ENCODE measurements at places on chromosomes 7 and 10. TPM values are rescaled to one million over a fixed set of nuclear protein-coding genes. Genes with fewer than 3 reads are reported as not detected.

The CDNF gene
- 0.28 TPM for polyA plus RNA-seq

The NPSR1 gene
- polyA plus RNA-seq = not detected

The ZNF277 gene
- polyA plus RNA-seq = 20.0 TPM

The ARHGEF35 gene
- 0.64 TPM for polyA plus RNA-seq

The CAV1 gene
- polyA plus RNA-seq = not detected

The VIPR2 gene
- not detected for polyA plus RNA-seq

DNA sequence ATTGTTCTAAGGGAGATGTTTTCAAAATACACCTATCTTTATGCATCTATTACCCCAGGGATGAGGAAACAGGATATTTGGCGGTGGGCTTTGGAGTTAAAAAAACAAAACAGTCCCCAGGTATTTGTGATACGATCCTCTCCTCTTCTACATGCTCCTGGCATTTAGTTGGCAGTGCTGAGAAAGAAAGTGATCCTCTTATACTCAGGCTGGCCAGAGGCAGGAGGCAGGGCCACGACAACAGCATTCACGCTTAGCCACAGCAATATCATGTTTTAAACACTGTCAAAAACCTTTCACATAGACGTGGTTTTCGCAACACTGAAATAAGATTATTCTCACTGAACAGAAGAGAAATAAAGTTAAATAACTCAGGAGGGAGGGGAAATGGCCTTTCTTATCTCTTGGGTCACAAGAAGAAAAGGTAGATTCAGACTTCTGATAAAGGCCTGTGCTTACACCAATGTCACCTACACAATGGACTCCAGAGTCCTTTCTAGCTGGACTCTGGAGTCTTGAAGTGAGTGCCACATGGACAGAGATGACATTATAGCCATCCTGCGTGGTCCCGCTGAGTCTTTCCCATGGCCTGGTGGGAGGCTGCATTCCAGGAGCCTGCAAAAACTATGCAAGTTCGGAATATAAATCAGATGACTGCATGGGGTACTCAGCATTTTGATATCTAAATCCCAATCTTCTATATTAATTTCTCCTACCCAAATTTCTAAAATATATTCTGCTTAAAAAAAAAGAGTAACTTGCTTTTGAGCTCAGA lies 88.7 kb downstream of the PIP4K2A start:
- no peak overlapping the region for H3K27ac ChIP-seq
- H3K36me3 ChIP-seq = no peaks in the 10 kb centered on the region
- H3K4me1 ChIP-seq = peaks cover 29% of the 10 kb centered on the region
- DNase-seq = no peak

GRCh38 chr10:43038783-43039623 lies 37.9 kb upstream of the RET start:
- no peaks in the 10 kb centered on the region for H3K27me3 ChIP-seq
- H3K4me1 ChIP-seq = no peaks in the 10 kb centered on the region
- H3K4me3 ChIP-seq = no peak overlapping the region
- no peaks in the 10 kb centered on the region for H3K36me3 ChIP-seq
- H3K27ac ChIP-seq = no peak overlapping the region

- H3K36me3 ChIP-seq = no peaks in the 10 kb centered on the region
- no peak overlapping the region for H3K27ac ChIP-seq
- no peak overlapping the region for H3K4me3 ChIP-seq
- DNase-seq = peak; percentile 16
- H3K27me3 ChIP-seq = no peaks in the 10 kb centered on the region
Measured at GRCh38 chr7:101848208-101848951, 31.0 kb downstream of the CUX1 start.

DNA sequence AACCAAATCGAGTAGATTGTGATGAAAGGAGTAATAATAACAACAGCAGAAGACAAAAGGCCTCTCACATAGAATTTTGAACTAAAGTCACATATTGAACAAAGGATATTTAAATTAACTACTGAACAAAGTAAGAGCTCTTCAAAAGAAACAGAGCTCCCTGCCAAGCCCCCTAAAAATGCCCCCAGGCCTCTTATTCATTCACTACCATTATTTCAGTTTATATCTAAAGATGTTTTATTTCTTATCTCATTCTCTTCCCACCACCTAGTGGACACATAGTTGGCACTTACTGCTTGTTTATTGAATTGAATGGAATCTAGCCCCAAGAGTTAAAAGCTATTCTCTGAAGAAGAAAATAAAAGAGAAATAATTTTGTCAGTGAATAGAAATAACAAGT lies 37.4 kb downstream of the VCL start:
- no peaks in the 10 kb centered on the region for H3K27me3 ChIP-seq
- no peak for DNase-seq
- H3K27ac ChIP-seq = peak overlapping the region; percentile 67
- peaks cover 46% of the 10 kb centered on the region for H3K4me1 ChIP-seq
- peaks cover 30% of the 10 kb centered on the region for H3K36me3 ChIP-seq

GRCh38 chr10:113302062-113302461 lies 250.8 kb upstream of the HABP2 start:
- H3K36me3 ChIP-seq = no peaks in the 10 kb centered on the region
- no peak overlapping the region for H3K27ac ChIP-seq
- no peaks in the 10 kb centered on the region for H3K27me3 ChIP-seq
- no peak overlapping the region for H3K4me3 ChIP-seq
- DNase-seq = no peak
- H3K4me1 ChIP-seq = peaks cover 25% of the 10 kb centered on the region

DNA sequence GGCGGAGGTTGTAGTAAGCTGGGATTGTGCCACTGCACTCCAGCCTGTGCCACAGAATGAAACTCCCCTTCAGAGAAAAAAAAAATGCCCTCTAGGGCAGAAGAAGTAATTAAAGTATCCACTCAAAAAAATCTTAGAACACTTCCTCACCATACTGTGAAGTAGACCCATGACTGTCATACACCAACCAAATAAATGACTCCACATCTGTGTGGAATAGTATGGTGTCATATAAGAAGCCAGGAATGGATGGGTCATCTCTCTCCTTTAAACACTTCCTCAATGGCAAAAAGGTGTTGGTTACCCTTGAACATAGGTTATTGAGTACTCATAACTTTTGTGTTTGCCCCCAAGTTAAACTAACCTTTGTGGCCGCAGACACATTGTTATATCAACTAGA lies 48.1 kb upstream of the PCGF5 start:
- H3K27me3 ChIP-seq = no peaks in the 10 kb centered on the region
- H3K4me3 ChIP-seq = no peak overlapping the region
- no peaks in the 10 kb centered on the region for H3K36me3 ChIP-seq
- H3K27ac ChIP-seq = no peak overlapping the region
- DNase-seq = no peak

GRCh38 chr10:108877095-108877561 lies 1046.2 kb downstream of the XPNPEP1 start:
- no peaks in the 10 kb centered on the region for H3K27me3 ChIP-seq
- DNase-seq = no peak
- no peak overlapping the region for H3K4me3 ChIP-seq

DNA sequence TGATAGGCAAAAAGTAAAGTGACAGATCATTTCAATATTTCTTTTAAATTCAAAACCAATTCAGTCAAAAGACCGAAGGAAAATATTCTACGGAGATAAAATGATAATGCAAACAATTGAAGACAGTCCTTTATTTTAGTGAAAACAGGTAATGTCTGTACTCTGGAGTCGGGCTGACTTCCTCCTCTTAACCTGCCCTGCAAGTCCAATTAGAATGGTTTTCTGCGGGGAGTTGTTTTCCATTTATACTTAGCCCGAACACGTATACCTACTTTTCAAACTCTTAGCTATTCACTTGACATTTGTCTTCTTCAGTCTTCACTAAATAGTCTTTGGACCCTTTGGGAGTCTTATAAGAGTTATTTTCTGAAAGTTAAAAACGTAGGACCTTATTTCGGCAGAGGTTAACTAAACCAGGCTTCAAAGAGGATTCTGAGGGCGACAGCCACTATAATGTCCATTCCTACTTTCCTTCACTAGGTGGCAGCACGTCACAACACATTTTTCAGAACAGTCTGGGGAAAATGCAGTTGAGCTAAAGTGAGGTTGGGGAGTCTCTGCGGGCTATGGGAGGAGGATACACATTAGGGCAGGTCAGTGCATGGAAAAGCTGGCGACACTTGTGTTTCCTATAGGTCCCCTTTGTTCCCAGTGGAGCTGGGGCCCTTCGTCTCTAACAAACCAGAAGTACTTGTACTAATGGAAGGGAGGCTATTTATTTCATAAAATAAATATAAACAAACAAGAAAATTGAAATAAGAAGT lies 472.0 kb downstream of the KCNMA1 start:
- H3K27me3 ChIP-seq = peaks cover 9% of the 10 kb centered on the region
- no peaks in the 10 kb centered on the region for H3K4me1 ChIP-seq
- H3K36me3 ChIP-seq = no peaks in the 10 kb centered on the region
- DNase-seq = peak; percentile 22

DNA sequence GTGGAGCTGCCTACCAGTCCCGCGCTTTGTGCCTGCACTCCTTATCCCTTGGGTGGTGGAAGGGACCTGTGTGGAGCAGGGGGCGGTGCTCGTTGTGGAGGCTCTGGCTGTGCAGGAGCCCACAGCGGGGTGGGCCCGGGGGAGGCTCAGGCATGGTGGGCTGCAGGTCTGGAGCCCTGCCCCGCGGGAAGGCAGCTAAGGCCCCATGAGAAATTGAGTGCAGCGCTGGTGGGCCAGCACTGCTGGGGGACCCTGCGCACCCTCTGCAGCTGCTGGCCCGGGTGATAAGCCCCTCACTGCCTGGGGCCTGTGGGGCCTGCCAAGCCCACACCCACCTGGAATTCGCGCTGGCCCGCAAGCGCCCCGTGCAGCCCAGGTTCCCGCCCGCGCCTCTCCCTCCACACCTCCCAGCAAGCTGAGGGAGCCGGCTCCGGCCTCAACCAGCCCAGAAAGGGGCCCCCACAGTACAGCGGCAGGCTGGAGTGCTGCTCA lies 859.6 kb upstream of the KCND2 start:
- H3K4me1 ChIP-seq = no peaks in the 10 kb centered on the region
- H3K27ac ChIP-seq = no peak overlapping the region
- H3K4me3 ChIP-seq = no peak overlapping the region
- DNase-seq = no peak

DNA sequence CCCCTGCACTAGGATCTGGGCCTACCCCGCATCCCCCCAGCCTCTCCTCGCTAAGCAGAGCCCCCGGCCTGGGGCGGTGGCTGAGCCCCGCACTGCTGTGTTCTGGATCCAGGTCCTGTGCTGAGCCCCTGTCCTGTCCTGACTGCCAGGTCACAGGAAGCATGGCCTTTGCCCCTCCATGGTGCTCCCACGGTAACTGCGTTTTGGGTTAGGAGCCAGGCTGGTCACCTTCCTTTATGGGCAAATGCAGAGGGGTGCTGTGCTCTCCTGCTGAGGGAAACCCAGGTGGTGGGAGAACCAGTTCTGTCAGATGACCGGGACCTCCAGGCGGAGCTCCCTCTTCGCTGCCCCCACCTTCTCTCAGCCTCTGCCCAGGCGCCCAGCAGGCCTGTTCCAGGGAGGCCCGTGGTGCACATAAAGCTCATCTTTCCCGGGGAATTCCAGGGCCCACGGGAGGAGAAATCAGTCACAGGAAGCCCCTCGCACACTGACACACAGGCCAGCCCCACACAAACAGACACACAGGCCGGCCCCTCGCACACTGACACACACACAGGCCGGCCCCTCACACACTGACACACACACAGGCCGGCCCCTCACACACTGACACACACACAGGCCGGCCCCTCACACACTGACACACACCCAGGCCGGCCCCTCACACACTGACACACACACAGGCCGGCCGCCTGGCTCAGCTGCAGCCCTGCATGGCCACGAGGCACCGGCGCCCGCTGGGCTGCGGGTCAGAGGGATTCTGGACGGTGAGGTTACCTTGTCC lies 75.6 kb downstream of the CFAP46 start:
- no peaks in the 10 kb centered on the region for H3K4me1 ChIP-seq
- no peak overlapping the region for H3K4me3 ChIP-seq
- H3K27ac ChIP-seq = no peak overlapping the region
- no peaks in the 10 kb centered on the region for H3K27me3 ChIP-seq
- H3K36me3 ChIP-seq = no peaks in the 10 kb centered on the region
- DNase-seq = no peak

DNA sequence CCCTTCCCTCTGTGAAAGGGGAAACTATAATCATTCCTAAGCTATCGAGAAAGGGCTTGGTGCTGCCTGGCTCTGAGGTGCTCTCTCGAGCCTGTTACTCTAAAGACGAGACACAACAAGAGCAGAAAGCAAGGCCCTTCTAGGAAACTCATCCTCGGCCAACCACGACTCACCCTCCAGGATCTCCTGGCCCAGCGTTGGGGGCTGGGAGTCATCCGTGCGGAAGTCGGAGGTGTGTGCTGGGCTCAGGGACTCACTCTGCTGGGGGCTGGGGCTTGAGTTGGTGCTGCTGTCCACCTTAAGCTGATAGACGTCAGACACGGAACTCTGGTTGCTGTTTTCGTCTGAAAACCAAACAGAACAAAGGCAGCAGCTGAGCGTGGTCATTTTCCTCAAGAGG lies 17.6 kb upstream of the BAZ1B start:
- H3K27me3 ChIP-seq = no peaks in the 10 kb centered on the region
- peaks cover 77% of the 10 kb centered on the region for H3K36me3 ChIP-seq
- no peaks in the 10 kb centered on the region for H3K4me1 ChIP-seq
- no peak overlapping the region for H3K4me3 ChIP-seq

DNA sequence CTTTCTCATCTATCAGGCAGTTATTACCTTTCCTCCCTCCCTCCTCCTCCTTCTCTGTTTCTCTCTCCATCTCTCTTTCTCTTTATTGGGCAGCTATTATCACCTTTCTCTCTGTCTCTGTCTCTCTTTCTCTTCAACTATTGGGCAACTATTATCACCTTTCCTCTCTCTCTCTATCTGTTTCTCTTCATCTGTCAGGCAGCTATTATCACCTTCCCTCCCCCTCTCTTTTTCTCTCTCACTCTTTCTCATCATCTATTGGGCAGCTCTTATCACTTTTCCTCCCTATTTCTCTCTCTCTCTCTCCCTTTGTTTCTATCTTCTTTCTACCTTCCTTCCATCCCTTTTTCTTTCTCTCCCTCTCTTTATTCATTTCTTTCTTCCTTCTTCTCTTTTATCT lies 1.2 kb downstream of the DMBT1 start:
- H3K27me3 ChIP-seq = peaks cover 24% of the 10 kb centered on the region
- H3K4me1 ChIP-seq = no peaks in the 10 kb centered on the region
- no peak overlapping the region for H3K4me3 ChIP-seq
- no peak overlapping the region for H3K27ac ChIP-seq
- no peak for DNase-seq

- H3K4me1 ChIP-seq = no peaks in the 10 kb centered on the region
- H3K36me3 ChIP-seq = no peaks in the 10 kb centered on the region
- H3K27ac ChIP-seq = no peak overlapping the region
- no peak for DNase-seq
- H3K4me3 ChIP-seq = no peak overlapping the region
Measured at GRCh38 chr7:136874393-136875032, 6.1 kb downstream of the CHRM2 start.

GRCh38 chr7:47557317-47557693 lies 24.6 kb downstream of the TNS3 start:
- DNase-seq = no peak
- peak overlapping the region; percentile 61 for H3K27ac ChIP-seq
- peaks cover 20% of the 10 kb centered on the region for H3K4me1 ChIP-seq
- H3K36me3 ChIP-seq = no peaks in the 10 kb centered on the region
- H3K27me3 ChIP-seq = no peaks in the 10 kb centered on the region

- peak overlapping the region; percentile 72 for H3K27ac ChIP-seq
- no peaks in the 10 kb centered on the region for H3K27me3 ChIP-seq
- peaks cover 10% of the 10 kb centered on the region for H3K4me1 ChIP-seq
Measured at GRCh38 chr7:7417851-7418250, 117.8 kb downstream of the COL28A1 start.

All from CD14-positive monocyte (primary cell).